ENCODE measurements at places on chromosomes 12 and 14. TPM values are rescaled to one million over a fixed set of nuclear protein-coding genes. Genes with fewer than 3 reads are reported as not detected.

Gene MDGA2
- not detected for total RNA-seq

Gene SRRM4
- not detected for total RNA-seq

Gene PPP1R13B
- total RNA-seq, result 5.3 TPM

Gene PCED1B
- 44.4 TPM for total RNA-seq

Gene NEUROD4
- total RNA-seq, result 0.02 TPM

Gene HOXC9
- 11.1 TPM for total RNA-seq

Gene P2RX7
- not detected for total RNA-seq

Gene HECTD1
- total RNA-seq, result 57.9 TPM

Gene KRT73
- not detected for total RNA-seq

Gene CCDC38
- 0.08 TPM for total RNA-seq

Gene NTF3
- not detected for total RNA-seq

Gene KLRC1
- total RNA-seq, result not detected

Gene MYO1A
- total RNA-seq, result 0.24 TPM

Gene SERPINA5
- 0.16 TPM for total RNA-seq

Gene TAS2R46
- total RNA-seq, result 0.08 TPM

Gene SOAT2
- total RNA-seq, result 0.18 TPM

Gene RBP5
- total RNA-seq, result not detected

Gene FKBP3
- total RNA-seq, result 113 TPM

Gene CCDC196
- not detected for total RNA-seq

Gene SLC10A1
- total RNA-seq, result not detected

Gene OR4E2
- not detected for total RNA-seq

Gene KRT2
- not detected for total RNA-seq

Gene FAM186B
- 0.15 TPM for total RNA-seq

Gene CD163L1
- 0.28 TPM for total RNA-seq
